ENCODE measurements at places on chromosomes 6 and 20.
A peak's percentile ranks its signal among the peaks of the same experiment; 100 is the strongest.

DNA sequence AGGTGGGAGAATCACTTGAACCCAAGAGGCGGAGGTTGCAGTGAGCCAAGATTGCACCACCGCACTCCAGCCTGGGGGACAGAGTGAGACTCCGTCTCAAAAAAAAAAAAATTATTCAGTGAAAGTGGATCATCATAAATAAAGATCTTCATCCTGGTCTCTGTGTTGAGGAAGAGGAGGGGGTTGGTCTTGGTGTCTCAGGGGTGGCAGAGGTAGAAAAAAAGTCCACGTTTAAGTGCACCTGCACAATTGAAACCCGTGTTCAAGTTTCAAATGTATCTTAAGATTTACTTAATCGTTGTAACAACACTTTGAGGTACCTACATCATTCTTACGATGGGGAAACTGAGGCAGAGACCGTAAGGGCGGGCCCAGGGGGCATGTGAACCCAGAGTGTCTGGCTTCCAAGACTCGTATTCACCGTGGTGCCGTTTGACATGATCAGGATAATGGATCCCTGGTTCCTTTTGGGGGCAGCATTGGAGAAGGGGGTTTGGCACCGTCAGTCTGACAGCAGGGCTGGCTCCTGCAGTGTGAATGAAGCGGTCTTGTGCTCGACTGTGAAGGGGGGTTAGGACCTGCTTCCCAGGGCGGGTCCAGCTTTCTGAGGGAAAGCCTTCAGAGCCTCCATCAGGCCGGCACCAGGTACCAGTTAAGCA is 32.9 kb upstream of the ID1 start:
- DNase-seq: no peak

DNA sequence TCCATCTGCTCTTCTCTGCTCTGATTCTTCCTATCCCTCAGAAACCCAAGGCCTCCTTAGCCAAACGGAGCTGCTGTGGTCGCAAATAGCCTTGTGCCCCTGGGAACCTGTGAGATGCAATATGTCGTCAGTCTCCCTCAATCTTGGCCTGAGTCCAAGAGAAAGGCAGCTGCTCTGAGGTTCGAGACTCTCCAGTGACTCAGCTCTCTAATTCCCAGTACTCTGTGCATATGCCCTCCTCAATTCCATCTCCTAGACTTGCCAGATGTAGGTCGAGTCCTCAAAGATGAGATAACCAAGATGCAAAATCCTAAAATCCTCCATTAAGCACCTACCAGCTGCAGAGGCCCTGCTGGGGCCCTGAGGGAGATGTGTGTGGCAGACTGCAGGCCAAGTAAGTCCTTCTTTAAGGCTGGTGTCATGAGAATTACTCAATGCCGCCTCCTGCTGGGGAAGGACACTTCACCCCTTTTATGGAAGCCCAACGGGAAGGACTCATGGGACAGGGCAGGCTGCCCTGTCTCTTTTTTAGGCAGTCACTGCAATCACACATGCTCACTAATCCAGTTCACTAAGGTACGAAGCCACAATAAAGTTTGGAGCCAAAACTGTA is 28.5 kb downstream of the C6orf15 start:
- DNase-seq: peak; percentile 88

GRCh38 chr20:35953387-35954199 is 709 bp downstream of the SCAND1 start:
- peak; percentile 44 for DNase-seq

- DNase-seq: peak; percentile 95
Measured at GRCh38 chr6:158284007-158284875, 28.0 kb upstream of the TULP4 start.

DNA sequence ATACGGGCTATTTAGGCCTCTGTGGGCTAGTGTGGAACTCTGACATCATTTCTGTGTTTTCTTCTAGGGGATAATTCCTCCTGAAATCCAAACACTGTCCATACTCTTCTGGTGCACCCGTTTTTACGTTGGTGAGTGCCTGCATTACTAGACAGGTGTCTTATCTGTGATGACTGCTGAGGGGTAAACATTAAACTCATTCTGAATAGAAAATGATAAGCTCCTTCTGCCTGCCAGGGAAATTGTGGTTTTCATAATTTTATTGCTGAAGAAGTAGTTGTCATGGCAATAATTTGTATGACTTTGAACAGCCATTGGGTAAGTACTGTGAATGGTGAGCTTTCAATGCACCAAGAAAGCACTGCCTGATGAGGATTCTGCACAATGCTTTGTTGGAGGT is 705.6 kb downstream of the UTRN start:
- no peak for DNase-seq

- DNase-seq: no peak
Measured at GRCh38 chr6:41655646-41656001, 17.4 kb downstream of the MDFI start.

GRCh38 chr6:158627168-158627939 is 17.2 kb downstream of the DYNLT1 start:
- no peak for DNase-seq

DNA sequence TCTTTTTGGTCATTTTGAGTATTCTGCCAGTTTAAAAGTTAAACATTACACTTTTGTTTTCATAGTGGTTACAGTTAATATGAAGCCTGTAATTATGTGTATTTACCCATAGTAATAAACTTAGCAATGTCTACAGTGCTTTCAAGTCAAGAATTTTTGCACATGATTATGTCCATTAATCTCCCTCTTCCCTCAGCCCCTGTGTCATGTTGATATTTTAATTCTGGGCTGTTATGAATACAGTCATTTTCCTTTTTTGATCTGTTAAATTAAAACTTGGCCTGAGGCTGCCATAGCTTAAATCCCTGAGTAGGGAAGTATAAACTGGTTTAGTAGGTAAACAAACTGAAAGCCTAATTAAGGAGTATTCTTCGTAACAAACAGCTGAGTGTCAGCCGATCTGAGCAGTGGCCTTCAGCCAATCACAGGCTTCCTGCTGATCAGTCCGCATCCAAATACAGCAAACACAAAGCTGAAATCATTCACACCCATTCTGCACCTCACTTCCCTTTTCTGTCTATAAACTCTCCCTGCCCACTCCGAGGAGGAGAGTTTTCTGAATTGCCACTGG is 9.5 kb upstream of the SFT2D1 start:
- DNase-seq: no peak

DNA sequence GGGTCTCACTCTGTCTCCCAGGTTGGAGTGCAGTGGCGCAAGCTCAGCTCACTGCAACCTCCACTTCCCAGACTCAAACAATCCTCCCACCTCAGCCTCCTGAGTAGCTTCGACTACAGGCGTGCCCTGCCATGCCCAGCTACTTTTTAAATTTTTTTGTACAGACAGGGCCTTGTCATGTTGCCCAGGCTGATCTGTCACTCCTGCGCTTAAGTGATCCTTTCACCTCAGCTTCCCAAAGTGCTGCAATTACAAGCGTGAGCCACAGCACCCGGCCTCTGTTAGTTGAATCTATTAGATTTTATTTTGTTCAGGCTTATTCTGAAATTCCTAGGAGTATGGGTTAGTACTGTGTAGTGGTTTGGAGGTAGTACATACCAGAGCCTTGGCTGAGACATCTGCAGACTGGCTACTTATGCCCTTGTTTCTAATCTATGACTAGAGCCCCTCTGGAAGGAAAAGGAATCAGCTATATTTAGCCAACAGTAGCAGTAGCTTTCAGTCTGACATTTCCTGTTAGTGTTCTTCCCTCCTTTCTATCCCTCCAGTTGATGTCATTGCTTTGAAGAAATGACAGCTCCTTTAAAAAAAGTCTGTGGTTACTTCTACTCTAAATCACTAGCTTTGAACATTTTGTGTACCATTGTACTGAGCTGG is 74.4 kb downstream of the ITCH start:
- peak; percentile 48 for DNase-seq

DNA sequence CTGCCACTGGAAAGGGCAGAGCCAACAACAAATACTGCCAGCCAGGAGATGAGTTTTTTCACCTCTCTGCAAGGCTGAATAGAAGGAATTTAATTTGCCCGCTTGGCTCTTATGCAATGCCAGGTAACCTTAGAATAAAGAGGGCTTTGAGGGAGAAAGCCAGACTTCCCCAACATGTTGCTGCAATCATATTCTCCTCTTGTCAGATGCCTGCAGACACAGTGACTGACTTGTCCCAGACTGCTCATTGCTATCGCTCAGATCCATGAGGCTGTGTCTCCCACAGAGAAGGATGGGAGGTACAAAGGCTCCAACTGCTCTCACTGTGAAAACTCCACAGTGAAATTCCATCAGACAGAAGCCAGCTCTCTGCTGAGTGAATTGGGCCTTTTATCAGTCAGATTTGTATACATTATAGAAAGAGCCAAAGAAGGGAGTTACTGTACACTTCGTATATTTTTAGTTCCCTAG is 517.0 kb upstream of the ID4 start:
- DNase-seq: no peak

- no peak for DNase-seq
Measured at GRCh38 chr6:111499269-111499793, 16.3 kb upstream of the REV3L start.

DNA sequence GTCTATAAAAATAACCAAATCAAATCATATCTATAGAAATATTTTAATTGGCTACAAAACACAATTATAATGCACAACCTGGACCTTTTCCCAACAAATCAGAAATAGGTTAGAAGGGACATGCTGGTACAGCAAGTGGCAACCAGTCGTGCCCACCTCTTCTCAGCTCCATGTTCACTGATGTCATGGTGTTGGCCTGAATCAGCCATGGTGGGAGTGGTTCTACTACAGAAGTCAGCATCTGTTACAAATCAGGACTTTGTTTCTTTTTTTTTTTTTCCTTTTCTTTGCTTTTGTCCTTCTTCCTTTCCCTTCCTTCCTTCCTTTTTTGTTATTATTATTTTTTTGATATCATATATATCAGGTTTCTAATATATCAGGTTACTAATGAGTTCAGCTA is 91.2 kb downstream of the RALGAPA2 start:
- no peak for DNase-seq

DNA sequence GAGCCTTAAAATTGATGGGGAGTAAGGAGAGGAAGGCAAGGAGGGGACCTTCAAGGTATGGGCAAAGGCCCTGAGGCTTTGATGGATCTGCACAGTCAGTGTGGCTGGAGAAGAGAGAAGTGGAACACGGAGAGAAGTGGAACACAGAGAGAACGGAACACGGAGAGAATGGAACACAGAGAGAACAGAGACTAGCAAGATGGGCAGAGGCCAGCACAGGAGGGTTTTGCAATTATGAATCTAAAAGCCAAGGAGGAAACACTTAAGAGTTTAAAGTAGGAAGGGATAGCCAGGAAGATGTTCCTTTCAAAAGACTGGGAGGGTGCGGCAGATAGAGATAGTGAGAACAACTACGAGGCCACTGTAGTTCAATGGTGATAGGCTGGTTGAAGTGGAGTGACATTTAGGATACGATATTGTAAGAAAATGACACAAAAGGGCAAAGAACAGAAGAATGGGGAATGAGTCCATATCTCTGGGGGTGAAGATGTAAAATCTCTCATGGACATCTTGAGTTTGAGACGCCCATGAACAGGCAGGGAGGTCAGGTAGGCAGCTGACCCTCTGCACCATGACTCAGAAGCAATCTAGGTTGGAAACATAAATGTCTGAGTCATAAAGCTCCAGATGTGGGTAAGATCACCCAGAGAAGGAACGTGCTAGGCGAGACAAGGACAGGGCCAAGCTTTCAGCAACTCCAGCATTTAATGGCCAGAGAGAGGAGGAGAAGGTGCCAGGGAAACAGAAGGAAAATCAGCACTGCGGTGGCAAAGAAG is 25.4 kb downstream of the ZMYND8 start:
- peak; percentile 78 for DNase-seq

GRCh38 chr20:20628314-20628713 is 84.1 kb downstream of the RALGAPA2 start:
- no peak for DNase-seq

- no peak for DNase-seq
Measured at GRCh38 chr6:83474309-83474708, 38.0 kb upstream of the PRSS35 start.

- DNase-seq: peak; percentile 37
Measured at GRCh38 chr6:139472351-139473015, 98.0 kb upstream of the CITED2 start.

- DNase-seq: no peak
Measured at GRCh38 chr6:10655508-10656055, 38.8 kb downstream of the C6orf52 start.

GRCh38 chr6:134925800-134926199 is 24.1 kb downstream of the ALDH8A1 start:
- DNase-seq: peak; percentile 80

- no peak for DNase-seq
Measured at GRCh38 chr6:19432966-19433498, 404.1 kb upstream of the ID4 start.

DNA sequence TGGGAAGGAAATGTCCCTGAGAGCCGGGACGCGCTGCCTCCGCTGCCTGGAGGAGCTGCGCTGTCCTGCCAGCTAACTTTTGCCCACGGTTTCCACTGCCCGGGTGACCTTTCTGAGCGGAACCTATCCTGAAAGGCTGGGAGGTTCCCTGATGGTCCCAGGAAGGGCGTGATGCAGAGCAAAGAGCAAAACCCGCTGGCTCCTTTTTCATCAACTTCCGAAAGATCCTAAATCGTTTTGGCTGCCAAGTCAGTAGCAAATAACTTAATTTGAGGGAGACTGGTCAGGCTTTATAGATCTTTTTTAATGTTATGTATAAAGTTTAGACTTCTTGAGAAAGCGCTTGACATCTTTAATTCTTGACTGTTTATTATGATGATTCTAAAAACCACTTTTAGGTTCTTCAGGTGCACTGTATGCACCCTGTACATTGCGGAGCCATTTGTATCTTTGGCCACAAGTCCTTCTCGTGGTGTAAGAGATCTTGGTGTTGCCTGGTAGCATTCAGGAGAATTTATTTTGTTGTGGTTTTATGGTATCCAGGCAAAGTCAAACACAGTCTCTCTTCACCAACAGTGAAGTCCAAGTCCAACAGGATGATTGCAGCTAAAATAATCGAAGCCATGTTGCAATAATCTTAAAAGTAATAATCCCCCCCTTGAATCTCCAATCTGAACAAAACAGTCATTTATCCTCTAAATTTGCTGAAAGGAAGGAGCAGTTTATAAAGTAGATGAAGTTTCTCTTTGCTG is at the start of gene SYNE1:
SYNE1 (minus strand) TSS at position 67 of the 752 bp plus-strand sequence. CDS start 9,031 bp downstream, outside the sequence.
- DNase-seq: peak; percentile 12

DNA sequence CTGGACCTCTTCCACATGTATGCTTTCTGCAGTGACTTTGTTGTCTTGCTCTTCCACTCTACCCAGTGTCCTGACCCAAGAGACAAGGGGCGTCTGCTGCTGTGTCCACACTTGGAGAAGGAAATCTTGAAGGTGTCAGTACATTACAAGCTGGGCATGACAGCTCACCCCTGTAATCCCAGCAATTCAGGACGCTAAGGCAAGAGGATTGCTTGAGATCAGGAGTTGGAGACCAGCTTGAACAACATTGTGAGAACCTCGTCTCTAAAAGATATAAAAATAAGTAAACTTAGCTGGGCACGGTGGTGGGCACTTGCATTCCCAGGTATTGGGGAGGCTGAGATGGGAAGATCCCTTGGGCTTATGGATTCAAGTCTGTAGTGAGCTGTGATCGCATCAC is 5.8 kb upstream of the HLA-B start:
- DNase-seq: no peak

DNA sequence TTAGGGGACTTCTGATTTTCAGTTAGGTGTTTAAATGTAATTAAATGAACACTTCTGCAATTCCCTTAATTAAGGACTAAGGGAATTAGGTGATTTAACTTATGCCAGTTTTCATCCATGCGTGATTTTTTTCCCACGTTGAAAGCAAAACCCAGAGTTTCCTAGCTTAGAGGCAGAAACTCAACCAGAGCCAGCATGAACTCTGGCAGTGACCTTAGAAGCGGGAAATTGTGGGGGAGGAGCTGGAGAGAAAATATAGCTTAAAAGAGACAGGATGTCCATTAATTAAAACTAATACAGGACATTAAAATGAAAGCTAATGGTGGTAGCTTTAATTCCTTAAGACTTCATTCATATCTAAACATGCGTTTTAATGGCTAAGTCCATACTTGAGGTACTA is 41.6 kb downstream of the IYD start:
- DNase-seq: no peak

GRCh38 chr20:38184101-38184500 is 19.0 kb upstream of the TGM2 start:
- DNase-seq: no peak

All from fibroblast of skin of right biceps (primary cell).